HepG2 (cell line): ENCODE measurements at places on chromosomes 4 and X. TPM values are rescaled to one million over a fixed set of nuclear protein-coding genes. Genes with fewer than 3 reads are reported as not detected.

KIT gene
- not detected in 2 replicates for total RNA-seq

ESX1 gene
- not detected in 2 replicates for total RNA-seq

TMEM271 gene
- not detected in 2 replicates for total RNA-seq

PAGE5 gene
- not detected in 2 replicates for total RNA-seq

PAGE2 gene
- not detected in 2 replicates for total RNA-seq

ABCB7 gene
- total RNA-seq = 27.7 and 29.9 TPM in 2 replicates

PAK3 gene
- total RNA-seq = not detected in 2 replicates

RRH gene
- 0.07 and 0.22 TPM in 2 replicates for total RNA-seq

ZNF732 gene
- not detected in 2 replicates for total RNA-seq

TENM3 gene
- total RNA-seq = 0.04 TPM in 1 of 2 replicates, not detected in the other

FHIP1A gene
- 2.9 and 6.2 TPM in 2 replicates for total RNA-seq

KLB gene
- total RNA-seq = 41.9 and 82.0 TPM in 2 replicates

IGFBP7 gene
- 0.32 and 1.1 TPM in 2 replicates for total RNA-seq

DCAF12L1 gene
- total RNA-seq = not detected in 2 replicates

XKRX gene
- total RNA-seq = not detected in 2 replicates

SLC26A1 gene
- total RNA-seq = 7.2 and 22.9 TPM in 2 replicates

AFM gene
- 0.79 and 1.8 TPM in 2 replicates for total RNA-seq

AVPR2 gene
- not detected in 2 replicates for total RNA-seq

DMP1 gene
- total RNA-seq = not detected in 2 replicates

PNMA5 gene
- not detected in 2 replicates for total RNA-seq

DMRTC1 gene
- not detected in 2 replicates for total RNA-seq

CCDC120 gene
- total RNA-seq = 0.89 and 1.3 TPM in 2 replicates

CXorf51A gene
- not detected in 2 replicates for total RNA-seq

TKTL1 gene
- not detected in 2 replicates for total RNA-seq

GRID2 gene
- not detected in 2 replicates for total RNA-seq

ABLIM2 gene
- total RNA-seq = 0.18 and 0.20 TPM in 2 replicates

GYPB gene
- total RNA-seq = not detected in 2 replicates

TMEM255A gene
- total RNA-seq = 0.40 and 0.56 TPM in 2 replicates

CCDC110 gene
- total RNA-seq = not detected in 2 replicates

GAGE12F gene
- not detected in 2 replicates for total RNA-seq

CDKN2AIP gene
- 18.7 and 21.4 TPM in 2 replicates for total RNA-seq

WDR17 gene
- not detected in 2 replicates for total RNA-seq

WAS gene
- total RNA-seq = not detected in 2 replicates

ADGRL3 gene
- 0.04 TPM in 2 replicates for total RNA-seq
